Upper lobe of right lung (tissue), 1 donor: ENCODE measurements at places on chromosomes 7 and 10.

DNA sequence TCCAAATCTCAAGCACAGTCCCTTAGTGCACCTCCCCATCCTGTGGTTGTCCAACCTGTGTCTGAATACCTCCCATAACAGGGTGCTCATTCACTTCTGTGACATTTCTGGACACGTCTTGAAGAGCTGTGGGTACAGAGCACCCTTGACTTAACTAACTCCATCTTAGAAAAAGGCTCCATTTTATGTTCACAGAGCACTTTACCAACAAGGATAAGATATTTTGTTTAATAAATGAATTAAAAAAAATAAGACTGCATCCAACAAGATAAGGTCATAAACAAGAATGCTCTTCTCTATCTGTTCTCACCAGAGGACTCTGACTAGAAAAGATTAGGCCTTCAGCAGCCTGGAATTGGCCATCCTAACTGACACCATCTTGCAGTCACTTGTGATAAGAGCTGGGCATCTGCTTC lies 335.2 kb upstream of the ZNF32 start:
- DNase-seq = no peak

DNA sequence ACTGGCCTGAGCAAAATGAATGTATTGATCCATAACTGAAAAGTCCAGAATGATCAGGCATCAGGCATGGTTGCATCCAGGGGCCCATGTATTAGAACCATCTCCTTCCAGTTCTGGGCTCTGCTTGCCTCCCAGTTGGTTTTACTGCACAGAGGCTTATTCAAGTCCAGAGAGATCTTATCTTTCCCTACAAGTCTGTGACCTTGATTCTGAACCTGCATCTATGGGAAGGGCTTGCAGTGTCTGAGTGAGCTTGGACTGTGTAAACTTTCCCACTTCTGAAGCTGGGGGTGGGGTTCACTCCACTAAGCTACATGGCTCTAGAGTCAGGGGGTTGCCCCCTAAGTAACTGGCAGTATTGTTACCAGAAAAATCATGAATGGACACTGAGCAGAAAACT lies 136.2 kb downstream of the TCF7L2 start:
- DNase-seq = no peak

DNA sequence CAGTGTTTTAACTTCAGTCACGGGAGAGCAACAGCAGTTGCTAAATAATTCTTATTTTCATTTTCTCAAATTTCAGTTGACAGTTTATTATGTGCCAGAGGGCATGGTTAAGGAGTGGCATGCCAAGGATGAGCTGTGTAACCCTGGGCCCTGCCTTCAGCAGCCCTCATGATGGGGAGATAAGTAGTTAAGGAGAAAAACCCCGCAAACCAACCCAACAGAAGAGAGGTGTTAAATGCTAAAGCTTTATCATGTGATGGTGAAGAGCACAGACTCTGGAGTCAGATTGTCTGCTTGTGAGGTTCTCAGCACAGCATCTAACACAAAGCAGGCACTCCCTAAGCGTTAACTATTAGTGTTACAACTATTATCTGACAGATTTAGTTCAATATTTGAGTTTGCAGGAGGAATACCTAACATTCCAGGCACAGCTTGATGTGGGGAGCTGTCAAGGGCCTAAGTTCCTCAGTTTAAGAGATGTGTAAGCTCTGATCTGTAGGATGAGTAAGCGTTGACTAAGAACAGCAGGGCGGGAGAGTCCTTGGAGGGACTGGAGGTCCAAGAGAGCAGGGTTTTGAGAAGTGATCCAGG lies 29.6 kb downstream of the STAM start:
- no peak for DNase-seq

DNA sequence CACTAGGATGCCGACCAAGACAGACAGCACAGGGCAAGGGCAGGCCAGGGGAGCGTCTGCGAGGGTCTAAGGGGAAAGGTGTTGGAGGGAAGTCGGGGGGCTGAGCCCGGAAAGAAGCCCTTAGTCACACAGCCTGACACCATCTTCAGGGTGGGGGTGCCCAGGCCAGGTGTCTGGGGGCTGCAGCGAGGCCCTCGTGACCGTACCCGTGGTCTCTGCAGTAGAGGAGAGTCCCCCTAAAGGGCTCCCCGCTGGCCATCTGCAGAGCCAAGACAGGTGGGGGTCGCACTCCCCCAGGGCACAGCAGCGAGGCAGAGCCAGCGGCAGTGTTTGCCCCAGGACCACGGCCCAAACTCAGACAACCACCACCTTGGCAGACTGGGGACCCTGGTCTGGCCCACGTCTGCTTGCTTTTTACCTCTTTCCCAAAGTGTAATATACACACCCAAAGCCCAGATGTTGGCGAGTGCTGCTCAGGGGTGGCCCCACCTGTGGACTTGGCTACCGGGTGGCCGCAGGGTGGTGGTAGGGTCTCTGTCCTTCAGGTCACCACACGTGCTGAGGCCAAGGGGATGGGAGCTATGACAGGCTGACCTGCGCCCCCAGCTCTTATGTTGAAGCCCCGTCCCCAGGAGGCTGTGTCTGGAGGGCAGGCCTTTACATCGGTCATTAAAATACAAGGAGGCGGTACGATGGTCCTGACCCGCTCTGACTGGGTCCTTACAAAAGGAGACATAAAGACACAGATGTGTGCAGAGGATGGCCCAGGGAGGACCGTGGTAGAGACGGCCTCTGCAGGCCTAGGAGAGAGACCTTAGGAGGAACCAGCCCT lies 107.4 kb downstream of the DNAJB6 start:
- peak; percentile 46 for DNase-seq

DNA sequence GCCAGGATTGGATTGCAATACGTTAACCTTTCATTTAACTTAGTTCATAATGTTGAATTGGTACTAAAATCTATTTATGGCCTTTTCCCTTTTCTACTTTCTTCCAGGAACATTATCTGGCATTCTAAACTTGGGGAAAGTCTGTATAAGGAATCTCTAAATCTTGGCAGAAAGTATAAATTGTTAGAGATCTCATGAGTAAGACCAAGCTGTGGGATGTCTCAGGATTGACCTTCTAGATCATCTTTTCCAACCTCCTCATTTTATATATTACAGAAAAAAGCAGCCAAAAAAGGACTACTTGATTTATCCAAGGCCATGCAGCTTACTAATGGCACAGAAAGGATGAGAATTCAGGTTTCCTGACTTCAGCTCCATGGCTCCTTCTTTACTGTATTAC lies 598.3 kb downstream of the INHBA start:
- no peak for DNase-seq

DNA sequence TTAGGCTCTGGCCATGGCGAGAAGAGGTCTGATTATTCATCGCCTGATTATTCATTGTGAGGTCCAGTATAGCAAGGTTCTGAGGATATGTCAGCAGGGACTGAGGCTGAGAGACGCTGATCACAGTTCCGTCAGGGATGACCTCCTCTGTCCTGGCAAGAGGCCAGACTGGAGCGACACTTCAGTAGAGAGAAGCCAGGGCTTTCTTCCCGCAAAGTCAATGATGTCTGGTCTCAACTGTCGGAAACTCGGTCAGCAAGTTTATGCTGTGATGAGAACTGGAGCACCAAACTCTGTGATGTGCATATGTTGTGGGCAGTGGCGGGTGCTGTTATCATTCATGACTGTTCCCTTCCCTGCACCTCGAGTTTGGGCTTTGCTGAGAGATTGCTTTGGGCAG lies 29.0 kb upstream of the GNA12 start:
- no peak for DNase-seq

GRCh38 chr7:29989257-29989995 lies at the start of gene SCRN1:
SCRN1 (minus strand) TSS chr7:29989801; CDS start chr7:29969067, 20,734 bp downstream.
- peak; percentile 81 for DNase-seq

- DNase-seq = no peak
Observed at GRCh38 chr7:78900806-78901205, 552.7 kb downstream of the MAGI2 start.

- no peak for DNase-seq
Observed at GRCh38 chr7:35613150-35613549, 81.8 kb downstream of the HERPUD2 start.

DNA sequence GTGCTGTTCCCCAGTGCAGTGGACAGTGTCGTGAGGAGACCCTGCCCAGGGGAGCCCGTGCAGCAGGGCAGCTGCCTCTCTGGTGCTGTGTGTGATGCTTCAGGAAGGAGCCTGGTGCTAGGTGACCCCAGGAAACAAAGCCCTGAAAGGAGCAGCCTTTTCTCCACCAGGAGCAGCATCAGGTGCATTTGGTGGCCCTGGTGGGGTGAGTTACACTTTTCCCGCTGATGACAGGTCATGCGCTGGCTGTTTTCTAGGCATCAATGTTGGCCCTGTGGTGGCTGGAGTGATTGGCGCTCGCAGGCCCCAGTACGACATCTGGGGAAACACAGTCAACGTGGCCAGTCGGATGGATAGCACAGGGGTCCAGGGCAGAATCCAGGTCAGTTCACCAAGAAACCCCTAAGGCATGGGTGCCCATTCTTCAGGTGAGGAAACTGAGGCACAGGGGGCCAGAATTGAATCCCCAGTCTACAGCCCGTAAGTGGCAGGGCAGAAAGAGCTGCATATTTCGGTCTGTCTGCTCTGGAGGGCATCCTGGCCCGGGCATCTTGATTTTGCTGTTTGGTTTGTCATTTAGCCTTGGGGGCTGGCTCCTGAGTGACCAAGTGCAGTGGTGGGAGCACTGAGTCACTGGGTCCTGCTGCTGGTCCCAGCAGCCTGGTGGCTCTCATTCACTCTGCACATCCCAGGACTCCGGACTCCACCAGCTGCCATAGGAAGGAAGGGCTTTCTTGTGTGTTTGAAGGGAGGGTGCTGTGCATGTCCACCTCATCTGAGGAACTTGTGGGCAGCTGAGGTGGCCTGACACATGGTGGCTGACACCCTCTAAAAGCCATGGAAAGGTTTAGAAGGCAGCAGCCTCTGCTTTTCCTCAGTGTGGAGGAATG lies 136.3 kb downstream of the ADCY1 start:
- peak; percentile 52 for DNase-seq

DNA sequence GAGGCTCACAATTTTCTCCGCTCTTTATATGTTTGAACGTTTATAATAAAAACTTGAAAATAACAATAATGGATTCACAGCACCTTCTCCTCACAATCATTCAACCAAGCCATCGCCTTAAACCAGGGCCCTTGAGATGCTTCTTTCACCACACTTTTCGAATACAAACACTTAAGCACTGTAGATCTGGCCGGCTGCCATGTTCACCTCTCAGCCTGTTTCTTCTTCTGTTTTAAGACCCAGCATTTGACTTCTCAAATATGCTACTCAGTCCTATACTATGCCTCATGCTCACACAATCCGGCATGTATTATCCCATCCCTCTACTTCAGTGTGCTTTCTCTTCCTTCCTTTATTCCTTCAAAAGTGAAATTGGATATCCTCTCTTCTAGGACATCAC lies 280.6 kb downstream of the TFEC start:
- peak; percentile 79 for DNase-seq

DNA sequence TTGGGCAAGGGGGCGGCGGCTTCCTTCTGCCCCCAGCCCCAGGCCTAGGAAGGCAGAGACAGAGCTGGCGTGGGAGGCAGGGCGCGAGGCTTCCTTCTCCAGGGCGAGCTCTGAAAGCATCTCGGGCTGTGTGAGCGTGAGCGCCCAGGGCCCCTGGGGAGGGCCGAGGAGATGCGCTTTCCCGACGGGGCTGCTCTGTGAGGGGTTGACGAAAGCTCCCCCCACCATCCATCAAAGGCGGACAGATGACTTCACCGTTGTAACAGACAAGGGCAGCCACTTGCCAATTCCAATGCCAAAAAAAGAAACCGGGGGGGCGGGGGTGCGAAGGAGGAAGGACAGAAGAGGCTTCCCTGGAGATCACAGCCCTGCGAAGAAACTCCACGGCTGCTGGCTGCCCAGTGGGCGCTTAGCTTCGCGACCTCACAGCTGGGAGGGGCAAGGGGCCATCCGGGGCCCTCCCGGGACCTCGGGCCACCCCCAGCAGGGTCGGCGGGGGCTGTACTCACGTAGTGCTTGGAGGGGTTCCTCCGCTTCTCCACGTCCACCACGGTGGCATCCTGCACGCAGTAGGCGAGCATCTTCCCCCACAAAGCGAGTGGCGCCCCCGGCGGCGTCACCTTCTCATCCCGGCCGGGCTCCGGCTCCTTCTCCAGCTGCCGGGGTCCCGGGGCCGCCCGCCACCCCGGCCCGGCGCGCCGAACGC lies 537 bp downstream of the SH3PXD2A start:
- no peak for DNase-seq

- DNase-seq = no peak
Observed at GRCh38 chr7:14228341-14228740, 238.9 kb upstream of the ETV1 start.

DNA sequence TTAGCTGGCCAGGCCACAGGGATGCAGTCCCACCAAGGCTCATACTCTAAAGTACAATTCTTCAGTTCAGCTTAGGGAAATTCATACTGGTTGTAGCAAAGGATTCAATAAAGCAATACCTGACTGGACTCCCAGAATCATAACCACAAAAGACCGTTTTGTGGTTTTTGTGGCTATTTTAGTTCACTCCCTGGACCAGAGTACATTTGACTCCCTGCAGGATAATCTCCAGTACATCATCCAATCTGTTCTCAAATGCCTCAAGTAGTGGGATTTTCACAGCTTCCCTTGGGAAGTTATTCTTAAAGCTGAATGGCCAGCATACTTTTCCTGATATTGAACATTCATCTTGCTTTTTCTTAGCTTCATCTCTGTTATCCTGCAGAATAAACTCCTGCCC lies 29.3 kb upstream of the YAE1 start:
- no peak for DNase-seq

DNA sequence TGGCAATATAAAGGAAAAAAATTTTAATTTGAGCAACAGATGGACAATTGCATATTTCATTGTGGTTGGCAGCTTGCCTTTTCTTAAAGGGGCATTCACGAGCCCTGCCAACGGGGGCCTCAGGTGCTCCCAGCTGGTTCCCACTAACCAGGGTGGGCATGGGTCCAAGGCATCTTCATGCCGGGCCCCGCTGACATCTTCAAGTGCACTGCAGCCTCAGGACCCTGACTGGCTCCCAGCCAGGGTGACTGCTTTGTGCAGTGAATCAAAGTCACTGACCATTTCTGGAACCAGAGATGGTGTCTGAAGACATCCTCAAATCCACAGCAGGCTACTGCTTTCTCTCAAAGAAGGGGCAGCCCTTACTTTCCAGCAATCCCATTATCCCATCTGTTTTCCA lies 275.2 kb upstream of the MGMT start:
- DNase-seq = no peak

- DNase-seq = no peak
Observed at GRCh38 chr7:128099204-128099671, 68.0 kb upstream of the LRRC4 start.

GRCh38 chr10:46299286-46299535 lies 12.4 kb downstream of the ANTXRL start:
- no peak for DNase-seq

- peak; percentile 79 for DNase-seq
Observed at GRCh38 chr10:113454341-113455061, 98.4 kb upstream of the HABP2 start.

GRCh38 chr7:159023206-159023605 lies 121.5 kb downstream of the VIPR2 start:
- no peak for DNase-seq
